Activated T-cell treated with anti-CD3 and anti-CD28 coated beads, Interleukin-2, amount 50 U/mL, for 4 hours (primary cell): ENCODE measurements at places on chromosomes 5 and 9. TPM values are rescaled to one million over a fixed set of nuclear protein-coding genes. Genes with fewer than 3 reads are reported as not detected.

GRCh38 chr9:122212473-122213004, 16.2 kb downstream of the LHX6 start:
- no peak for DNase-seq

DNA sequence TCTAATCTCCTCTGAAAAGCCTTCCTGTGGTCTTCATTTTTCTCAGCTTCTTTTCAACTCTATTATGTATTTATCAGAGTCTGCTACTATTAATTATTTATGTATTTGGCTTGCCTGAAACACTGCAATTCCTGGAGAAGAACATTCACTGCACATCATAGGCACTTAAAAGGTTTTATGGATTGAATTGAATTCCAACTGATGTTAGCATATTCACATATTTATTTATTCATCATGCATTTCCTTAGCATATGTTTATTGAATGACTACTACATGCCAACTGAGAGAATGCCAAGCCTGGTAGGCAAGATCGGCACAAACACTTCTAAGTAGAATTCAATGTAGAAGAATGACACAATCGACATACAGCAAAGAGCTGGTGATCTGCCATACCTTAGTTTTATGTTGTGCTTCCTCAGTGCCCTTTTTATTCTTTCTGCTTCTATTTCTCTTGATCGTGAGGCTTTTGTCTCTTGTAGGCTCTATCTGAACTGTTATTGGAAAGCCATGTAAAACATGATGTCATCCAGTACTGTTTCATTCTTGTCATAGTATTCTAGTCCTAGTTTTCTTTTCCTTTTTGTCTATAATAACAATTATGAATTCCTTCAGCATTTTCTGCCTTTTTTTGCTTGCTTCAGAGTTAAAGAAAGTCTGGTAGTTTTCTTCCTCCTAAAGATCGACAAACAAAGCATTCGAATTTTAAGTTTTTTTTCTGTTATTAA, 454.2 kb downstream of the TLE4 start:
- no peak for DNase-seq

DNA sequence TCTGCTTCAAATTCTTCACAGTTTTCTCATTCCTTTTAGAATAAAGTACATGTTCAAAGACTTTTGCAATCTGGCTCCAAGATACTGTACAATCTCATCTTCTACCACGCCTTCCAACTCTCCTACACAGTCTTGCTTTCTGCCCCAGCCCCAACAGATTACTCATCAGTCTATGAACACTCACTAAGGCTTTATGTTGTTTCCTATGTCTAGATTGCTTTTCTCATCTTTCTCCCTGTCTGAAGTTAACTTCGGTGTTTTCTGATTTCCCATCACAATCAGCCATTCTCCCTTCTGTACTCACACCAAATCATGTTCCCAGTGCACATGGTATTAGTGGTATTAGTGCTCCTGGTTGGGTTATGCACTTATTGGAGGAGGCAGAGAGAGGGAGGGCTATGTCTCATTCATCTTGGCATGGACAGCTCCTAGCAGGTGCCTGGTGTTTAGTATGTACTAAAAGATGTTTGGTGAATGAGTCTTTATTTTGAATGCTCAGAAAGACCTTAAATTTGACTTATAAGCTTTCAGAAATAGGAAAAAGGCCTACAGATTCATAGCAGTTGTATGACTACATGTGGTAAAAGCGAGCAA, 44.0 kb upstream of the ZNF608 start:
- DNase-seq, result no peak

- DNase-seq, result no peak
Measured at GRCh38 chr5:107476783-107477182, 194.0 kb downstream of the EFNA5 start.

GRCh38 chr9:107251756-107252322, 31.2 kb upstream of the RAD23B start:
- DNase-seq, result no peak

GRCh38 chr9:78932849-78933627, 636.1 kb downstream of the PSAT1 start:
- no peak for DNase-seq

- DNase-seq, result no peak
Measured at GRCh38 chr9:137449081-137449844, 8.1 kb upstream of the ENTPD8 start.

DNA sequence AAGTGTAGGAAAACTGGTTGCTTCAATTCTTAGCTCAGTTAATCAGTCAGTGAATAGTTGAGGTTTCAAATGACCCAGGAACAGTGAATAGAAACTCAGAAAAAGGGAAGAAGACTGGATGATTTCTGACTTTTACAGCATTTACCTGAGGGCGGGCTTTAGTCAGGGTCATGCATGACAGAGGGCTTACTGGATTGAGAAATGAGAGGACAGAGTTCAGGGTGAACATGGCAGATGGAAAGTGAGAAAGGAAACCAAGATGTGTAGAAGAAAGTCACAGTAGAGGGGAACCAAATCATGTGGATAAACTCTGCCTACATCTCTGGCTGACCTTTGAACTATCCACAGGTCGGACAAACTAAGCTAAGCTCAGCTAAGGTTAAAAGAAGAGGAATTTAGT, 596.0 kb downstream of the SEMA5A start:
- no peak for DNase-seq

GRCh38 chr5:123155446-123155960, 66.5 kb downstream of the PRDM6 start:
- no peak for DNase-seq

SLC6A18 gene
- total RNA-seq, result not detected

- DNase-seq, result no peak
Measured at GRCh38 chr5:155729684-155730059, 597.3 kb upstream of the SGCD start.

NR5A1 gene
- 0.08 TPM for total RNA-seq

DNA sequence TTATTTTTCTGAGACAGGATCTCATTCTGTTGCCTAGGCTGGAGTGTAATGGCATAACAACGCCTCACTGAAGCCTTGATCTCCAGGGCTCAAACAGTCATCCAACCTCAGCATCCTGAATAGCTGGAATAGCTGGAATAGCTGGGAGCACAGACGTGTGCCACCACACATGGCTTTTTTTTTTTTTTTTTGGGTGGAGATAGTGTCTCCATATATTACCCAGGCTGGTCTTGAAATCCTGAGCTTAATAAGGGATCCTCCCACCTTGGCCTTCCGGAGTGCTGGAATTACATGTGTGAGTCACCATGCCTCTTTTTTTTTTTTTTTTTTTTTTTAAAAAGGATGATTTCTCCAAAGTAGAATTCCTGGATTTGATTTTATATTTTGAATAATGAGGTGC, 60.7 kb downstream of the NSD1 start:
- no peak for DNase-seq

- no peak for DNase-seq
Measured at GRCh38 chr9:133485531-133486260, 6.8 kb upstream of the SLC2A6 start.

DNA sequence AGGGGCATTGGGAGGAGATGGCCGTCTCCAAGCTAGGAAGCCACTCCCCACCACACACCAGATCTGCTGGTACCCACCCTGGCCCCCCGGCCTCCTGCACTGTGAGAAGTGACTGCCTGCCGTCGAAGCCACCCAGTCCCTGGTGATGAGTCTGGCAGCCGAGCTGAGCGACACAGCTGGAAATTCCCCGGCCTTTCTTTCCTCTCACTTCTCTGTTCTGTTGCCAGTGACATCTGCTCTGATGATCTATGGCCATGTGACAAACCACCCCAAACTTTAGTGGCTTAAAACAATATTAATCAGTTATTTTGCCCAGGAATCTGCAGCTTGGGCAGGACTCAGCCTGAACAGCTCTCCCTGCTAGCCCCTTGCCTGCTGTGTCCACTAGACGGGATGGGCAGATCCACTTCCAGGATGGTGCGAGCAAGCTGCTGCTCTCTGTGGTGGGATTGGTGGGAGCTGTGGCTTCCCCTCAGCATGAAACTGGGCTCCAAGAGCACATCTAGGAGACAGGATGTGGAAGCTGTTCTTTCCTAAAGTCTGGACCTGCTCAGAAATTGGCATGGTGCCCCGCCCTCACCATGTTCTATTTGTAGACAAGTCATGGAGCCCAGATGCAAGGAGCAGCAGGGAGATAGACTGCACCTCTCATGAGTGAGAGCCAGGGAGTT, 211.2 kb downstream of the GADD45G start:
- DNase-seq, result no peak

DNA sequence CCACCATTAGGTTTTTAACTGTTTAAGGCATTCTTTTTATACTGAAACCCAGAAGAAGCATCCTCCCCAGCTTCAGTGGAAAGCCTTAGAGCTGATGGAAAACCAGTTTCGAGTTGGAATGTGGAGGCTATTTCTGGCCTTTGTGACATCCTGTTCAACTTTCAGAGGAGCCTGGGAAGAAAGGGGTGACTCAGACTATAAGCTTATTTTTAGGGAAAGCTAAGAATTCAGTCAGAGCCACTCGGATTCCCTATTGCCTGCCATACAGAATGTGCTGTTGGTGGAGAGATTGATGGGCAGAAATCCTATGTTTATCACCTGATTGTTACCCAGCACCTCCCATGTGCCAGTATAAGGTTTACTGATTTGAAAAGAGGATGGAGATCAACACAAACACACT, 19.8 kb downstream of the PALM2AKAP2 start:
- DNase-seq, result no peak

DNA sequence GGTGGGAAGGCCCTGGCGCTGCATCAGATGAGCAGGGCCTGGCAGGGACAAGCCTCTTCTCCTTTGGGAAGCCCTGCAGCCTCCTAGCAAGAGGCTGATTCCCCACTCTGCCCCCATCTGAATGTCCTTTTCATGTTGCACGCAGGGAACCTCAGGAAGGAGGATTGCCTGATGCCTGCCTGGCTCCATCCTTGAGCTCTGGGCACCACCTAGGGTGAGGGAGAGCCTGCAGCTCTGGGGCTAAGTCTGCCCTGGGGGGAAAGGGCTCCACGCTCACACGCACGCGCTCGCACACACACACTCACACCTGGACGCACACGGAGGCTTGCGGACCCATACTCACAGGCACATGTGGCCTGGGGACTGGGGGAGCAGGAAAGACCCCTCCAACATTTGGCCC, 86.6 kb downstream of the LMX1B start:
- DNase-seq, result no peak
